ENCODE measurements at places on chromosomes 11 and 22.

DNA sequence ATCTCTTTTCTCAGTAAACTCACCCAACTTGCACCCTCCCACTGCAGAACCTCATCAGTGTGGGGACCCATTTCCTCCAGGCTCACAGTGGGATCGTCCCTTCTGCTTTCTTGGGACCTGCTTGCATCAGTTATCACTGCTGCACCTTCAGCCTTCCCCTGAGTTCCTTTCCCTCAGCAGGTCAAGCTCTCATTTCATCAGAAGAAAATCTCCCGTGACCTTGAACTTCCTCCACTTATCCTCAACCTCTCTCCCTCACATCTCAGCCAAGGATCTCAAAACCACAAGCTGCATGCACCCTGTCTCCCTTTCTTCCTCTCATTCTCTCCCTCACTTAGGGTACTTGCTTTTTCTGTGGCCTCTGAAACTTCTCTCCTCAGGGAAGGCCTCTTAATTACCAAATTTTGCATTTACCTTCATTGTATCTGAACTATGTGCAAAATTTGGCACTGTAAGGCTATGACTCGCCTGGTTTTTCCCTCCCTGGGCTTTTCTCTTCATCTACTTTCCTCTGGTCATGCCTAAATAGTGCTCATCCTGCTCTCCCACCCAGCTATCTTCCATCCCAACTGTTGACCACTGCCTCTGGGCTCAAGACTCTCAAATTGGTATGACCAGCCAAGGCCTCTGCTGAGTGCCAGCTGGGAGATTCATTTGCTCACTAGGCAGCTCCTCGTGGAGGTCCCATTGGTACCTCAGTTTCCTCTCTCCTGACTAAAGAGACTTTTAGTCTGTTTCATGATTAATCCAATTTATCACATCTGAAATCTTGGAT lies 2.7 kb upstream of the RCE1 start:
- DNase-seq: no peak

GRCh38 chr11:86264649-86265048 lies 20.1 kb downstream of the EED start:
- DNase-seq: no peak

DNA sequence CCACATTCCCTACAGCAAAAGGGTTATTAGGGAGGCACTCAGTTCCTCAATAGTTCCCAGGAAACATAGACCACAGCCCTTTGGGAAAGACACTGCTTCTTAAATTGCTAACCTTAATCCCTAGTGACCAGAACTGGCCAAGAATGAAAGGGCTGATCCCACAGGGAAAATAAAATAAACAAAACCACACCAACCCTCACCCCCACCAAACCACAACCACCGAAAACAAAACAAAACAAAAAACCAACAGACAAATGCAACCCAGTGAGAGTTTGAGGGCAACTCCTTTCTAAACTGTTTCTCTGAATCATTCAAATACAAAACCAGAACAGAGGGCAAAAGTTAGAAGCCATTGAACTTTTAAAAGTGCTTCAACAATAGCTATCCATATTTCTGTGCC lies 57.2 kb downstream of the NAV2 start:
- DNase-seq: no peak

GRCh38 chr11:20668131-20668809 lies 1.1 kb upstream of the NELL1 start:
- no peak for DNase-seq

DNA sequence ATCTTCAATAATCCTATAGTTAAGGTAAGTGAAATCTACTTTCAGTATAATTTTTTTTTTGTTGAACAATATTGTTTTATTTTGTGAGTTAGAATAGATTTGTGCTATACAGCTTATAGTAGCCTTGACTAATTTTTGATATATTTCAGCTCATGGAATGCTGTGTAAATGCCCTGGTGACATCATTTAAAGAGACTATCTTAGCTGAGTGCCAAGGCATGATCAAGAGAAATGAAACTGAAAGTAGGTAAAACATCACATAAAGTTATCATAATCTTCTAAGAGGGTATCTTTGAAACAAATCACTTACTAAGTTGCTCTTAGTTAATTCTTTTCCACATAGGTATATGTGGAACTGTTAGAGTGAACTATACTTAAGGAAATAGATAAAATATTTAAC lies 51.4 kb upstream of the ACAT1 start:
- DNase-seq: no peak

DNA sequence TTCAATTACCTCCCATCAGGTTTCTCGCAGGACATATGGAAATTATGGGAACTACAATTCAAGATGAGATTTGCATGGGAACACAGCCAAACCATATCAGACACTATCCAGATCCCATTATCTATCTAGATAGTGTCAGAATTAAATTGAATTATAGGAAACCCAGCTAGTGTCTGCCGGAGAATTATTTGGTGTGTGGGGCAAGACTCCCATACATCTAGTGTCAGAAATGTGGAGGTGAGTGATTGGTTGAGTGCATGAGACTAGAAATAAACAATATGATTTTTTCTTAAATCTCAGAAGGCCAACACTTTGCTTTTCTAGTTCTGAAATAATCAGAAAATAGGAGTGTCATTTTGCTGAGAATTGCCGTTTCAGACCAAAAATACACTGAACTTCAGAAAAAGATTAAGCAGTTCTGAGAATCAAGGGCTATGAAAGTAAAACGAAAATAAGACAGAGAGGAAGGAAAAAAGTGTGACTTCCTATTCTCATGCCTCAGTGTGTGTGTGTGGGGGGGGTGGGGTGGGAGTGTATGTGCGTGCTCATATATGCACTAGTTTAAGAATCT lies 21.3 kb downstream of the CASP12 start:
- DNase-seq: no peak

DNA sequence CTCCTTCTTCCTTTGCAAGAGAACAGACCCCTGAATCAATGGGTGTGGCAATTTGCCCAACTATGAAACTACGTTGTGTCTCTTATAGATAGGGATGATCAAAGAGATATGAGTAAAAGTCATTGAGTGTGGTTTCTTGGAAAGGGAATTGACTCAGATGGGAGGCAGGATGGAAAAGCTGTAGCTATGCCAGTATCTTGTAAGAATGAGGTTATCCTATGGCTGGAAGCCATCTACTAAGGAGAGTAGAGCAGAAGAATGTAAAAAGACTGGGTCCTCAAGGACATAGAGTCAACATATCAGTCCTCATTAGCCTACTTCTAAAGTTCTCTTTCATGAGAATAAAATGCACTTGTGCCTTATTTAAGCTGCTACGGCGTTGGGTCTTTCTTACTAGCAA lies 78.9 kb upstream of the POU2AF2 start:
- DNase-seq: no peak

Measured in stimulated activated CD4-positive, alpha-beta T cell treated with anti-CD3 and anti-CD28 coated beads, Interleukin-1b, Interleukin-23, amount 100 ng/mL, for 24 hours (primary cell).